Muscle of arm (tissue), 14 donors: ENCODE measurements at places on chromosomes 6 and 20. TPM values are rescaled to one million over a fixed set of nuclear protein-coding genes. Genes with fewer than 3 reads are reported as not detected.

Gene GMPR
- polyA plus RNA-seq = 17.1 TPM

Gene TTLL9
- polyA plus RNA-seq = 0.47 TPM

Gene SNX5
- 90.3 TPM for polyA plus RNA-seq

Gene AVP
- polyA plus RNA-seq = not detected

Gene GCNT2
- 4.1 TPM for polyA plus RNA-seq

Gene SRSF12
- polyA plus RNA-seq = 4.5 TPM

Gene PTCRA
- not detected for polyA plus RNA-seq

Gene ACSS1
- polyA plus RNA-seq = 33.5 TPM

Gene SS18L1
- polyA plus RNA-seq = 13.6 TPM

Gene HSPA1L
- polyA plus RNA-seq = 3.6 TPM

Gene CCN5
- 0.22 TPM for polyA plus RNA-seq
